GM23248 (cell line): ENCODE measurements at places on chromosomes 7 and 10. TPM values are rescaled to one million over a fixed set of nuclear protein-coding genes. Genes with fewer than 3 reads are reported as not detected.

GRCh38 chr10:22554461-22555182, 159.8 kb downstream of the PIP4K2A start:
- peak overlapping the region; percentile 59 for H3K27ac ChIP-seq
- H3K4me1 ChIP-seq, result peaks cover 11% of the 10 kb centered on the region; the same call in 1 of the 2 replicates
- DNase-seq, result peak; percentile 81
- H3K4me3 ChIP-seq, result peak overlapping the region; percentile 34
- no peaks in the 10 kb centered on the region for H3K27me3 ChIP-seq
- no peaks in the 10 kb centered on the region; the same call in 1 of the 2 replicates for H3K36me3 ChIP-seq

The LRRD1 gene
- not detected in 2 replicates for total RNA-seq

DNA sequence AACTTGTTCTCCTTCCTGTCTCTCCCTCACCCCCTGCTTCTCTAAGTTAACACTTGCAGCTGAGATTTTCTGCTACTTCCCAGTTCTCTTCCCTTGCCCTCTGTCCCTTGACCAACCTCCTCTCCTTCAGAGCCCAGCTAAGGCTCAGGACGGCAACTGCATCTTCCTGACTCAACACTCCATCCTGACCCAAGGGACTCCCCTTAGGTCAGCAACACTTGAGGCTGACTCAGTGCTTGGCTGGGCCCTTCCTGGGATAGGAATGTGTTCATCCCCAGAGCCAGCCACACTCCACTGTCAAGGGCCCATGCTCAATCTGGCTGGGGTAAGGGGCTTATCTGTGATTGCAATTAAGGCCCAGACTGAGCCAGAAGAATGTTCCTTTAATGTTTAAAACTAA, 3.4 kb downstream of the CALHM2 start:
- peak; percentile 97 for DNase-seq
- peaks cover 39% of the 10 kb centered on the region for H3K36me3 ChIP-seq
- peaks cover 55% of the 10 kb centered on the region for H3K4me1 ChIP-seq
- H3K4me3 ChIP-seq, result peak overlapping the region; percentile 90
- peak overlapping the region; percentile 88 for H3K27ac ChIP-seq

DNA sequence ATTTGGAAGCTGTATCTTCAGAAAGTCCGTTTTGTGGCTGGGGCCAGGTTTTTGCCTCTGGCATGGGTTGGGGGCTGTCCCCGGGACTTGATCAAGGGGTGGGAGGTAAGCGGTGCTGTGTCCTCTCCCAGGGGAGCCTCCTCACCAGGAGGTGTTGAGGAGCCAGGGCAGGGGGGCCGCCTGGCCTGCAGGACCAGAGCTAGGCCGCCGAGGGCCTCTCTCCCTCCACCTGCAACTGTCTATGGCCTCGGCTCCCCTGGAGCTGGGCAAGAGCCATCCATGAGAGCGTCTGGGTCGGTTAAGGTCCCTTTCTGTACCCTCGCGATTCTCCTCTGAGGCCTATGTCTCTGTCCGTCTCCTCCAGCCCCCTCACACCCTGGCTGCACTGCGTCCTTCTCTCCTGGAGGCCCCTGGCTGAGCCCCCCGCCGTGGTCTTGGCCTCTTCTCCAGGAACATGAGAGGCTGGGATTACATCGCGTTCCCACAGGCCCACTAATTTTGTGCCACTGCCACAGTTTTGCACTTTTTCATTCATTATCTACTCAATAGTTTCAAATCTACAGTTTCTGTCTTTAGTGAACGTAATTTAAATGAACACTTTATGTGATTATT, 20.6 kb downstream of the CALML5 start:
- H3K27ac ChIP-seq, result no peak overlapping the region
- no peak for DNase-seq
- H3K27me3 ChIP-seq, result no peaks in the 10 kb centered on the region
- H3K36me3 ChIP-seq, result no peaks in the 10 kb centered on the region
- H3K4me1 ChIP-seq, result peaks cover 7% of the 10 kb centered on the region
- H3K4me3 ChIP-seq, result no peak overlapping the region

- no peaks in the 10 kb centered on the region for H3K4me1 ChIP-seq
- no peak overlapping the region for H3K27ac ChIP-seq
- no peaks in the 10 kb centered on the region for H3K36me3 ChIP-seq
- no peak for DNase-seq
- H3K27me3 ChIP-seq, result no peaks in the 10 kb centered on the region
Observed at GRCh38 chr7:148348466-148348865, 242.1 kb upstream of the C7orf33 start.

DNA sequence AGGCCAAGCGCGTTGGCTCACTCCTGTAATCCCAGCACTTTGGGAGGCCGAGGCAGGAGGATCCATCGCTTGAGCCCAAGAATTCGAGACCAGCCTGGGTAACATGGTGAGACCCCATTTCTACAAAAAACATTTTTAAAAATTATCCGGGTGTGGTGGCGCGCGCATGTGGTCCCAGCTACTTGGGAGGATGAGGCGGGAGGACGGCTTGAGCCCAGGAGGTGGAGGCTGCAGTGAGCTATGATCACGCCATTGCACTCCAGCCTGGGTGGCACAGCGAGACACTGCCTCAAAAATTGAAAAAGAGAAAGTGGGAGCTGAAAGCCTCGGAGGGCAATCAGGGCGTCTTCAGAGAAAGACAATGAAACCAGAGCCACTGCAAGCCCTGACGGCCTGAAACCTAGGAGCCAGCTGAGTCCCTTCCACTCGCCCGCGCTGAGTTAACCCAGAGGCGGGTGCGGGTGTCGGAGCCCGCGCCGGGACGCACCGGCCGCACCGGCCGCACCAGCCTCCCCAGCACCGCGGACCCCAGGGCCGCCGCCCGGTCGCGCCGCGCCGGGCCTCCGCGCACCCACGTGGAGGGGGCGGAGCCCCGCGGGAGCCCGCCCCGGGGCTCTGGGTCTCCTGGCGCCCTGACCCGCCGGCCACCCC, 22.4 kb downstream of the ZFAND2A start:
- peak overlapping the region; percentile 98 for H3K4me3 ChIP-seq
- no peaks in the 10 kb centered on the region for H3K36me3 ChIP-seq
- H3K4me1 ChIP-seq, result 0 out of 2 replicates have a peak, but pooled peaks cover 6% of the 10 kb centered on the region
- peak overlapping the region; percentile 76 for H3K27ac ChIP-seq
- no peaks in the 10 kb centered on the region for H3K27me3 ChIP-seq
- no peak for DNase-seq

GRCh38 chr10:122852261-122852660, 6.6 kb upstream of the CUZD1 start:
- peak overlapping the region; percentile 60 for H3K27ac ChIP-seq
- 0 out of 2 replicates have a peak overlapping the region, but pooled peaks have one; percentile 6 for H3K4me3 ChIP-seq
- DNase-seq, result peak; percentile 35
- H3K4me1 ChIP-seq, result peaks cover 68% of the 10 kb centered on the region

- H3K27ac ChIP-seq, result no peak overlapping the region
- H3K4me1 ChIP-seq, result peaks cover 15% of the 10 kb centered on the region; the same call in 1 of the 2 replicates
- DNase-seq, result no peak
- H3K4me3 ChIP-seq, result no peak overlapping the region
- H3K36me3 ChIP-seq, result no peaks in the 10 kb centered on the region
Observed at GRCh38 chr7:41219276-41219675, 483.6 kb downstream of the INHBA start.
